Umbilical cord (tissue), 2 donors: ENCODE measurements at places on chromosomes 6 and 20. TPM values are rescaled to one million over a fixed set of nuclear protein-coding genes. Genes with fewer than 3 reads are reported as not detected.

GRCh38 chr20:51036226-51036625 lies 13.3 kb upstream of the KCNG1 start:
- peak; percentile 41 for DNase-seq

GRCh38 chr20:35121186-35121585 lies 25.9 kb downstream of the EDEM2 start:
- DNase-seq = no peak

- DNase-seq = peak; percentile 13
Measured at GRCh38 chr6:11460001-11460668, 77.4 kb upstream of the TMEM170B start.

- peak; percentile 23 for DNase-seq
Measured at GRCh38 chr6:132961122-132961521, 146.8 kb downstream of the RPS12 start.

Gene C6orf163
- total RNA-seq = 4.3 TPM

Gene HAO1
- not detected for total RNA-seq

Gene TGIF2
- 6.0 TPM for total RNA-seq
